ENCODE measurements at places on chromosomes 7 and 10.
A peak's percentile ranks its signal among the peaks of the same experiment; 100 is the strongest.

GRCh38 chr7:18913106-18913505 is 204.3 kb downstream of the TWIST1 start:
- no peak for DNase-seq

DNA sequence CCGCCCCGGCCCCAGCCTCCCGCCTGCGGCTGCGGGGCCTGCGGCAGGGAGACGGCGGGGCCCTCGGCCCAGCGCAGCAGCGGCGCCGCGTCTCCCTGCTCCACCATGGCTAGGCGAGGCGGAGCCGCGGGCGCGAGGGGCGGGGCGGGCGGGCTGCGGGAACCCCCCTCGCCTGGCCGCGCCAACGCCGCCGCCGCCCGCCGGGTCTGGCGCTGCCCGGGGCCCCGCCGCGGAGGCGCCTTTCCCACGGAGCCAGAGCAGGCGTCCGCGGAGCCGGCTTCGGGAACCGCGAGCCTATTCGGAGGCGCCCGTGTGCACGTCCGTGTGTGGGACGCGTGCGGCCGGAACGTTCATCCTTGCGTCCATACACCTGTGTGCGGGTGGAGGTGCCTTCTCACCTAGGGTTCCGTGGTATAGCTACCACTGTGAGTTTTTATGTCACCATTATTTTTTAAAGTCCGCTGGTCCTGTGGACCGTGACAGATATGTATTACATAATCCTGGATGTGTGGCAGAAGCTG is at the start of gene DENND11:
DENND11 (minus strand) TSS at position 120 of the 521 bp plus-strand sequence; CDS start at position 107, 13 bp downstream.
- peak; percentile 64 for DNase-seq

GRCh38 chr7:4144172-4144701 is 537.9 kb upstream of the FOXK1 start:
- DNase-seq: no peak

DNA sequence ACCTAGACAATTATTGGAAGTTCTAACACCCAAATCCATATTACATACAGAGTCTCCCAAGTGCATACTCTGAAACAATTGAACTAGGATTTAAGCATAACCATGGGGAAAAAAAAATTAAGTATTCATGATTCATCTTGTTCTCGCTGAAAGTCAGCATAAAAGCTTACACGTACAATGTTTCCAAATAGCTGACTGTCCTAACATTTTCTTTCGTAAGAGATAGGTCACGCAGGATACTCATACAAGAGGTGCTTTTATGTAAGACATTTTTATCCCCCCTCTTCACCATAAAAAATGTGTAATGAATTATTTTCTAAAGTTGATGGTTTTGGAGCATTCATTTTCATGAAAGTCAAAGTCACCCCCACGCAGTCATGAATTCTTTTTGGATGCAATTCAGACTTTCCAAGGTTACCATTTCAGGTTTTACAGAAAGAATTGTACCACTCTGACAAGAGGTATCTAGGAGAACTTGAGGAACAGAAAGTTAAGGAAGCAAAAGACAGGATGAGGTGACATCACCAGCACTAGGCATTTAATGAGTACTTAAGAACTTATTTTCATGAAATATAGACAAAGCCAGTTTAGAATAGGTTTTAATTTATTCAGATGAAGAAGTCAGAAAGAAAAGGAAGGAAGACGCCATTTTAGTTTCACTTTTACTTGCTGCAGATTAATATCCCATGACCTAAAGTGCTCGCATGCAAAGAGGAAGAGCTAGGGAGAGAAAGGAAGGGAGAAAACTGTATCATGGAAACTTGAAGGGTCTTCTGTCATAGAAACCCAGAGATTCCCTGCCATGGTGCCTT is 55.8 kb downstream of the TMEM26 start:
- no peak for DNase-seq

DNA sequence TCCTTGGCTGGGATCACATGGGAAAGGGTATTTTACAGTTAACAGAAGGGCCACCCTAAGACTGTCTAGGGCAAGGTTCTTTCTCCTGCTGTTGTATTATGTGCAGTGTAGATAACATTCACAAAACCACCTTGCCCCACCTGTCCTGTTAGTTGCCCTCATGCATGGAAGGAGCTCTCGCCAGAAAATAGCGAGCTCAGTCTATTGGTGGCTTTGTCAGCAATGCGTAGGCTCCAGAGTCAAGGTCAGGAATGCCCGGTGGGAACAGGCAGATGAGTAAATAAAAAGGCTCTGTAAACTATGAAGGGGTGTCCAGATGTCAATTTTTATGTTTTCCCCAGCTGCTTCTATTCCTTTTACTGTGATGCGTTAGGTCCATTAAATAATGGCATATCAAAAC is 107.1 kb upstream of the WDR11 start:
- DNase-seq: no peak
